ENCODE measurements at places on chromosomes 2 and 18. TPM values are rescaled to one million over a fixed set of nuclear protein-coding genes. Genes with fewer than 3 reads are reported as not detected.
A peak's percentile ranks its signal among the peaks of the same experiment; 100 is the strongest.

DNA sequence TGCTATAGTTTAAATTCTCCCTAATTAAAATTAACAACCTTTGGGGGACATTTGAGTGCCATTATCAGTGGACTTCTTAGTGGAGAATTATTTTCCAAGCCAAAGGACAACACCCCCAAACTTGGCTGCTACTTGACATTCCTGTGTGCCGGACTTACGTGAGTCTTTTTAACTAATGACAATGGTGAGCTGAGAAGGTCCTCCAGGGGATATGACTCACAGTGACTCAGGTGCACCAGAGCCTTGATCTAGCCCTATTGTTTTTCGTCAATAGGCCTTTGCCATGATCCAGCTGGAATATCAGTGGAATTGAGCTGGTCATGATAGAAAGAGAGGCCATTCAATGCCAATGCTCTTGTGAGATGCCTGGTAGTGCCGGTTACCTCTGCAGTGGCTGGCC is 118.1 kb upstream of the CXCR4 start:
- DNase-seq: no peak
- no peak overlapping the region for H3K4me3 ChIP-seq
- peaks cover 73% of the 10 kb centered on the region for H3K4me1 ChIP-seq
- no peaks in the 10 kb centered on the region for H3K27me3 ChIP-seq
- H3K36me3 ChIP-seq: no peaks in the 10 kb centered on the region

The LIMS4 gene
- not detected for polyA plus RNA-seq

- peaks cover 4% of the 10 kb centered on the region for H3K36me3 ChIP-seq
- no peak for DNase-seq
- no peak overlapping the region for H3K4me3 ChIP-seq
- H3K27ac ChIP-seq: no peak overlapping the region
- H3K4me1 ChIP-seq: no peaks in the 10 kb centered on the region
These were observed 187.1 kb downstream of the ZNF407 start for GRCh38 chr18:74784752-74785151.

DNA sequence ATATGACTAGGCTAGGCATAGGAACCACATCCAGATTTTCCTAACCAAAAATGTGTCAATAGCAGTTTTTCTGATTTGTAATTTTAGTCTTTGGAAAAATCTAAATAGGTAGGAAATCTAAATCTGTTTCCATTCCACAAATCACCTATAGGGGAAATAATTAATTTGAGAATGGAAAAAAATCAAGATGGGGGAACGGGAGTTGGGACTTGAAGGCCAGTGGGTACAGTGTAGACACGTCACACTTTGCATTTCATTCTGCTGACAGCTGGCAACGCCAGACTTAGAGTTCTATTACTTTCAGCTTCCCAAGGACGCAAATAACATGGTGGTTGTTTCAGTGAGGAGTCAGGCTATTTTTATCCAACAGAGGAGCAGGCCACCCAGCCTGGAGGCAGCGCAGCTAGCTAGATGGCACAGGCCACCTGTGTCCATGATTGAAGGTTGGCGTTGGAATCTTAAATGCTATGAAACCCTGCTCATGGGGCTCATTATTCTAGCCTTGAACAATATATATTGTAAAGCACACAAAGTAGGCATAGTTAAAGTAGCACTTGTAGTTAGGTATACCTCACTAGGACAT is 23.4 kb downstream of the HNRNPA3 start:
- no peak for DNase-seq
- no peak overlapping the region for H3K4me3 ChIP-seq
- H3K36me3 ChIP-seq: peaks cover 35% of the 10 kb centered on the region
- no peaks in the 10 kb centered on the region for H3K27me3 ChIP-seq
- no peak overlapping the region for H3K27ac ChIP-seq

The INHBB gene
- polyA plus RNA-seq: 0.03 TPM

GRCh38 chr2:197294260-197294659 is 16.3 kb downstream of the ANKRD44 start:
- no peaks in the 10 kb centered on the region for H3K36me3 ChIP-seq
- peak overlapping the region; percentile 50 for H3K4me3 ChIP-seq
- H3K27me3 ChIP-seq: no peaks in the 10 kb centered on the region

DNA sequence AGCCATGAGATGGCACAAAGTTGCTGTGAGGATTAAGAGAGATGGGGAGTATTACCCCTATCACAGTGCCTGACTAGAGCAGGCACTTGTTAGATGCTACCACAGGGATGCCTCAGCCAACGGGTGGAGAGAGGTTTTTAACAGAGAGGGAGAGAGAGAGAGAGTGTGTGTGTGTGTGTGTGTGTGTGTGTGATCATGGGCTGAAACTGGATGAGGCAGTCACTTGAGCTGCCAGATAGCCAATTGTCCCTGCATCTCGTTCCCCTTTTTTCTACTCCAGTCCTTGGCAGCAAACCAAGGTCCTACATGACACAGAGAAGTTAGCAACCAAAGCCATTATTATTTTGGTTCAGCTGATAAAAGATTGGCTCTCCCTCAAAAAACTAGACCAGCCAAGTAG is 3.0 kb downstream of the CD8A start:
- H3K4me1 ChIP-seq: peaks cover 44% of the 10 kb centered on the region
- no peak overlapping the region for H3K4me3 ChIP-seq
